Urinary bladder (tissue), 4 donors: ENCODE measurements at places on chromosomes 7 and 10. TPM values are rescaled to one million over a fixed set of nuclear protein-coding genes. Genes with fewer than 3 reads are reported as not detected.

C10orf143 gene
- 1.6 TPM for total RNA-seq

TAF6 gene
- 20.6 TPM for total RNA-seq

SLC39A12 gene
- total RNA-seq = not detected

DUSP5 gene
- total RNA-seq = 8.5 TPM

TBX20 gene
- total RNA-seq = 14.0 TPM

SEMA3C gene
- 570 TPM for total RNA-seq

CACNB2 gene
- total RNA-seq = 40.4 TPM

PLOD3 gene
- 24.8 TPM for total RNA-seq
